ENCODE measurements at places on chromosomes 5 and 9. TPM values are rescaled to one million over a fixed set of nuclear protein-coding genes. Genes with fewer than 3 reads are reported as not detected.

FRRS1L gene
- 9.3 TPM for total RNA-seq

CD72 gene
- total RNA-seq = 0.99 TPM

CDKN2B gene
- 17.3 TPM for total RNA-seq

ADAMTS2 gene
- total RNA-seq = 13.6 TPM

NME5 gene
- 22.4 TPM for total RNA-seq

KIF20A gene
- 13.8 TPM for total RNA-seq

F2RL2 gene
- not detected for total RNA-seq

ABL1 gene
- 65.9 TPM for total RNA-seq

ISOC1 gene
- 15.9 TPM for total RNA-seq

HSPB3 gene
- total RNA-seq = 3.1 TPM

RFX3 gene
- 30.7 TPM for total RNA-seq

OR2S2 gene
- total RNA-seq = not detected

TSSK1B gene
- total RNA-seq = 26.1 TPM

IFNA2 gene
- 1.2 TPM for total RNA-seq

TEX48 gene
- 44.0 TPM for total RNA-seq

SPATA31A3 gene
- total RNA-seq = 4.4 TPM

SLC27A6 gene
- total RNA-seq = 36.4 TPM

Measured in testis (tissue), 5 donors.